Effector CD4-positive, alpha-beta T cell (primary cell): ENCODE measurements at places on chromosomes 7 and 10.

- DNase-seq: no peak
Observed at GRCh38 chr7:121796381-121796780, 76.6 kb upstream of the PTPRZ1 start.

DNA sequence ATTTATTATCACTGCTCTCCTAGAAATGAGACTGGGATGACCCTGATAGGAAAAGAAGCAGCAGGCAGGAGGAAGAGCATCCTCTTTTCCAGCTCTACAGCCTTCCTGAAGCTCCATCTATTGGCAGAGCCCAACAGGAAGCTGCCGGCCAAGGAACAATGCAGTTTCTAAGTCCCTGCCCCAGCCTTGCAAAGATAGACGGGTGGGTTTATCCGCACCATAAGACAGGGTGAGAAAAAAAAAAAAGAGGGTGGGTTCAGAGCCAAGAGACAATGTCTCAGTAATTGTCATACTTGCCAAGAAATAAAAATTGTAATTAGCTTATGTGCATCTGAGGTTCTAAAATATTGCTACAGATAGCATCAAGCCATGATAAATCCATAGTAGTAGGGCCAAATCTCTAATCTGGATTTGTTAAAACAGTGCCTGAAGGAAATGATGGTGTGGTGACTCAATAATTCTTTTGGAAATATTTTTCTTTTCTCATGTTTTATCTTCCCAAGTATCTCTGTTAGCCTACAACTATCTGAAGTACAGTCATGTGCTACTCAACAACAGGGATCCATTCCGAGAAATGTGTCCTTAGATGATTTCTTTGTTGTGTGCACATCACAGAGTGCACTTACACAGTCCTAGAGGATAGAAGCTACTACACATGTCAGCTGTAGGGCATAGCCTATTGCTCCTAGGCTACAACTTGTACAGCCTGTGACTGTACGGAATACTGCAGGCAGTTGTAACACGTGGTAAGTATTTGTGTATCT, 242.9 kb upstream of the CXCL12 start:
- no peak for DNase-seq

DNA sequence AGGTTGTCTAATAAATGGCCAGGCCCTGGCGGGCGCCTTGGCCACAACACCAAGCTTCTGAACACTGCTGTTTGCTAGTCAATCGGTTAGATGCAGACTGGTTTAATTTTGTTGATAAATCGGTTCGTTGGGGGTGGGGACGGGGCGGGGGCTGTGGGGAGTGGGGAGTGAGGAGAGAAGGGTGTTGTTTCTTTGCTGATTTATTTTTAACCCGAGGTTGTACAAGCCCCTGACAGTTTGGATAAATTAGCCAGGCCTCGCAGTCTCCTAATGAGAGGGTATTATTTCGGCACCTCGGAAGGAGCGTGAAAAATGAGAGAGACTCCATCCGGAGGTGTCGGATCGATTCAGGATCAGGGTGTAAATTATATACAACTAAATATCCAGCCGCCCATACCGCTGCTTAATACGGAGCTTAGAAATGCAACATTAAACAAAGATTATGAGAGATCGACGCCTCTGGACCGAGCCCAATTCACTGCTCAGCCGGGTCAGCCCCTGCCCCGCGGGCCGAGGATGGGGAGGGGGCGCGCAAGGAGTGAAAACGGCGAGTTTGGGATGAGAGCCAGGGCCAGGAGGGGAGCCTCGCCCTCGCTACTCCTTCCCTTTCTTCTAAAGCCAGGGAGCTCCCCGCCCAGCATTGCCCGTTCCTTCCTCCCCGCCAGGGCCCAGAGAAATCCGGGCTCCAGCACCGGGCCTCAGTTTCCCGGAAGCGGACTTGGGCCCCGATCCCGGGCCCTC, 8.0 kb downstream of the UNCX start:
- DNase-seq: no peak

DNA sequence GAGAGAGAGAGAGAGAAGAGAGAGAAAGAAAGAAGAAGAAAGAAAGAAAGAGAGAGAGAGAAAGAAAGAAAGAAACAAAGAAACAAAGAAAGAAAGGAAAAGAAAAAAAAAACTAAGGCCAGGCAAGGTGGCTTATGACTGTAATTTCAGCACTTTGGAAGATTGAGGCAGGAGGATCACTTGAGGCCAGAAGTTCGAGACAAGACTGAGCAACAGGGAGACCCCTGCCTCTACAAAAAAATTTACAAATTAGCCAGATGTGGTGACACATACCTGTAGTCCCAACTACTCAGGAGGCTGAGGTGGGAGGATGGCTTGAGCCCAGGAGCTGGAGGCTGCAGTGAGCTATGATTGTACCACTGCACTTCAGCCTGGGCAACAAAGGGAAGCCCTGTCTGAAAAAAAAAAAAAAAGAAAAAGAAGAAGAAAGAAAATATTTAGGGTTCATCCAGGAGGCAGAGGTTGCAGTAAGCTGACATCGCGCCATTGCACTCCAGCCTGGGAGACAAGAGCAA, 2.8 kb downstream of the SERPINE1 start:
- DNase-seq: no peak

GRCh38 chr7:17771901-17772408, 168.3 kb downstream of the SNX13 start:
- no peak for DNase-seq

GRCh38 chr10:91602449-91602848, 30.4 kb downstream of the PPP1R3C start:
- DNase-seq: no peak

DNA sequence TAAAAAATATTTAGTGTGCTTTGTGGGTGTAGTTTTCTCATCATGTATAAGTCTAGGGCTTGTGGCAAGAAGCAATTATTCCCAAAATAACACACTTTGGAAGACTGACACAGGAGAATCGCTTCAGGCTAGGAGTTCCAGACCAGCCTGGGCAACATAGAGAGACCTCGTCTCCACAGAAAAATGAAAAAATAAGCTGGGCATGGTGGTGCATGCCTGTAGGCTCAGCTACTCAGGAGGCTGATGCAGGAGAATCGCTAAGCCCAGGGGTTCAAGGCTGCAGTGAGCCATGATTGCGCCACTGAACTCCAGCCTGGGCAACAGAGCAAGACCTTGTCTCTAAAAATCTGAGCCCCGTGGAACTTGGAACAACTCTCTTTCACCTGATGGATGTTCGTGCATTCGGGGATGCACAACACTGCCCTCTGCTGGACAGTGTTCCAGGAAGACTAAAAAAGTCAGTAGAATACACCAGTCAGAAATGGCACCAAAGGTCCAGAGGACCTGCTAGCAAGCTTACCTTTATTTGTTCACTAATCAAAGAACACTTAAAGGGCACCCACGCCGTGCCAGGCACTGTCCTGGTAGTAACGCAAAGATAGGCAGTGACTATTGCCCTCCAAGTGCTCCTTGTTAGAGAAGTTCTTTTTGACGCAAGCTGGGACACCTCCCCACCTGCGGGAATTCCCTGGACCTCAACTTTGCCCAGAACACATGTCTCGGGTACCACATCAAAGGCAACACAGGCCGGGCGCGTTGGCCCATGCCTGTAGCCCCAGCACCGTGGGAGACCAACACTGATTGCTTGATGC, 81.9 kb upstream of the CALN1 start:
- peak; percentile 24 for DNase-seq

DNA sequence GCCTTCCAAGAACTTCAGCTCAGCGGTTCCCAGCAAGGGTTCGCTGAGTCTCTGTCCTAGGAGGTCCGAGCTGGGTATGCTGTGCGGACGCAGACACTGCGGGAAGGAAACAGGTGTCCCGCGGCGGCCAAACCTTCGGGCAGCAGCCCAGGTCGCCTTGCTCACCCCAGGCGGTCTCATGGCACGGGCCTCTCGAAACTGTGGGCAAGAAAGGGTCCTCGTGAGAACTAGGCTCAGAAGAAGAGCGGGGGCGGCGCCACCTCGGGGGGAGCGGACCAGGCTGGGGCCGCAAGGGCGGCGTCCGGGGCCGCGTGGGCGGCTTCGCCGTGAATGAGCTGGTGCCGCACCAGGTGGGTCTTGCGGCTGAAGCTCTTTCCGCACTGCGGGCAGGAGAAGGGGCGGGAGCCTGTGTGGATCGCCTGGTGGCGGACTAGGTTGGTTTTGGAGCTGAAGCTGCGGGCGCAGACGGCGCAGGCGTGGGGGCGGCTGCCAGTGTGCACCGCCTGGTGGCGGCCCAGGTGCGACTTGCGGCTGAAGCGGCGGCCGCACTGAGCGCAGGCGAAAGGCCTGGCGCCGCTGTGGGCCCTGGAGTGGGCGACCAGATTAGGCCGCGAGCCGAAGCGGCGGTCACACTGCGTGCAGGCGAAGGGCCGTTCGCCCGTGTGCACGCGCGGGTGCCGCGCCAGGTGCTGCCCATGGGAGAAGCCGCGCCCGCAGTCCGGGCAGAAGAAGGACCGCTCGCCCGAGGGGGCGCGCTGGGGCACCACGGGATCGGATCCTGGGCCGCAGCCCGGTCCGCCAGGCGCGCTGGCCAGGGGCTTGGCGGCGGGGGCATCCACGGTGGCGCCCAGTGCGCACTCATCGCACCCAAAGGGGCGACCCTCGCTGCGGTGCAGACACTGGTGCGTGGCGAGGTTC, 8.6 kb downstream of the ZNF467 start:
- DNase-seq: no peak

GRCh38 chr10:110002801-110003523, 4.8 kb upstream of the ADD3 start:
- no peak for DNase-seq

DNA sequence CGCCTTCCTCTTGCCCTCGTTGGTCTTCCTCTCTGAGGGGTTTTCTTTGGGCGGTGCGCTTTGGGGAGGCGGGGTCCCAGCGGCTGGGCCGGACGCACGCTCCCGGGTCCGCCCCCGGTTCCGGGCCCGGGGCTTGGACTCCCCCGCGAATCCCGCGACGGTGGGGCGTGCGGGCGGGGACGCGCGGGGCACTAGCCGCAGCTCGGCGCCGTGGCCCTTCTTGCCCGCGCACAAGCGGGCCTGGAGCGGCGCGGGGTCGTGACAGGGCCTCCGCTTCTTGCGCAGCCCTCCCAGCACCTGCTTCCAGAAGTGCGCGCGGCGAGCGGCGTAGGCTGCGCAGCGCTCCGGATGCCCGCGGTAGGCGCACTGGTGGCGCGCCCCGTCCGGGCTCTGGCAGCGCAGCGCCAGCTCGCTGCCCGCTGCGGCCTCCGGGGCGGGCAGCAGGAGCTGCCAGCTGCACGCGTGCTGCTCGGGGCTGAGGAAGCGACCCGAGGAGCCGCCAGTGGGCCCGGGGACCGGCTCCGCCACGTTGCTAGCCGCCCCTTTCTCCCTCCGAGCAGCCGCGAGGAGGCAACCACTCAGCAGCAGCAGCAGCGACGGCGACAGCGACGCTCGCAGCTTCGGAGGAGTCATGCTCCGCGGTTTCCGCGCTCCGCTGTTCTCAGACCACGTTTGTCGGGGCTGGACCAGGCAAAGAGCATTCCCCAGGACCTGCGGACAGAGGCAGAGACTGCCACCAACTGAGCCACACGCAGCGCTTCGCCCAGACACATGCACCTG, 759 bp downstream of the FGFBP3 start:
- DNase-seq: peak; percentile 49

GRCh38 chr7:47786557-47787248, 161.6 kb downstream of the PKD1L1 start:
- DNase-seq: no peak

GRCh38 chr10:109215291-109216075, 707.8 kb downstream of the XPNPEP1 start:
- DNase-seq: no peak

DNA sequence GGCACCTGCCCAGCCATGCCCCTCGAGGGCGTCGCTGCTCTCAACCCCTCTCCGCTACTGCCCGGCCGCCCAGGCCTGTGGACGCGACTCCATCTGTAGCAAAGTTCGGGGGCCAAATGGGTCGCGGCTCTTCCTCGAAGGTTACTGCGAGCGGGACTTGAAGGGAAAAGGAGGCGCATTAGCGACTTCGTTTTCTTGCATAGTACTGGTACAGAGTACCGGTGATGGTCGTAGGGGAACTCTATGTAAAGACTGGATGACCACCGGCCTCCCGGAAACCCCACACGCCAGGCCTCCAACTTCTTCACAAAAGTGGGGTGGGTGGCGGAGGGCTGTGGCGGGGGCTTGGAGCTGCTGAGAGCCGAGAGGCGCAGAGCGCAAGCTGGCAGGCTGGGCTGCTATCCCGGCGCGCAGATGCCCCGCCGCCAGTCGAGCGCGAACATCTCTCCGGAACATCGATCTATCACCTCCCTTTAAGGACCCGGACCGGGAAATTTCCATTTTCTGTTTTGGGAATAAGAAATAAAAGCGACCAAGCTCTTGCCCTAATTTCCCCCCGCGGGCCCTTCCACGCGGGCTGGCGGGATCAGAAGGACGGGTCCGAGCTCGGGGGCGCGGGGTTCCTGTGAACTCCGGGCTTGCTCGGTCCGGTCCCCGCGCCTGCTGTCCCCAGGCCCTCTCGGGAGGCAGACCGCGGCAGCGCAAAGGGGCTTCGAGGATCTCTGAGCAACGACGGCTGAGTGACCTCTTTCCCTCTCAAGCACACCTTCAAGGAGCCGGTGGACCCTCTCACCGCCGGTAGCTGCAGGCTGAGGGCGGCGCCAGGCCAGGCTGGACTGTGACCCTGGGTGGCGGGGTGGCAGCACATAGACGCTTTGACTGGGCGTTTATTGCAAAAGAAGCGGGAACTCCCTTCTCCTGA, 12.2 kb upstream of the FEZF1 start:
- no peak for DNase-seq

DNA sequence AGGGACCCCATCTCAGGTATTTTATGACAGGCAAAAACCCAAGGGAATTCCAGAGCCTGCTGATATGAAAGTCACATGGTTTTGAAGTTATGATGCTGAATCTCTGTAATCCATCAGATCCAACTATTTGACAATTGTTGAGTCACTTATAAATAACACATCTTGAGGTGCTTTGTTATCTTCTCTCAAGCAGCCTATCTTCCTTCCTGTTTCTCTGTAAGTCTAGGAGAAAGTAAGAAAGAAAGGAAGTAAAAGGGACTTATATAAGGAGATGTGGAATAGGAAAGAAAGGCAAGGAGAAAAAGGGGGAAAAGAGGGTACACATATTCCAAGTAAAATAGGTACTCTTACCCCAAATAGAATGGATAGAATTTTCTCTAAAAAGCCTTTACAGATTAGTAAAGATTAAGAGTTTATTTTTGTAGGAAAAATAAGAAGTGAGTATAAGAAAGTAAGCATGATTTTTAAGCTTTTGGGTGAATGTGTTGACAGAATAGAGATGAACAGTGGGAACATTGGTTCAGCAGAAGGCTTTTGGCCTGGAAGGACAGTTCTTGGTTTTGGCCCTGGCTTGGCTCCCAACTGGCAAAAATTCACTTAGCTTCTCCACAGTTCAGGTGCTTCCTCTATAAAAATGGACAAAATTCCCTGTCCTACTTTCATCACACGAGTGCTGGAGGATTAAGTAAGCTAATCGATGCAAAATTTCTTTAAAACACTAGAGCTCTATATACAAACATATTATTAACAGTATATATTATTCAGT, 39.6 kb upstream of the ANK3 start:
- DNase-seq: no peak

- DNase-seq: no peak
Observed at GRCh38 chr10:620417-620816, 69.1 kb downstream of the DIP2C start.

GRCh38 chr10:104038537-104038936, 47.1 kb downstream of the COL17A1 start:
- no peak for DNase-seq

DNA sequence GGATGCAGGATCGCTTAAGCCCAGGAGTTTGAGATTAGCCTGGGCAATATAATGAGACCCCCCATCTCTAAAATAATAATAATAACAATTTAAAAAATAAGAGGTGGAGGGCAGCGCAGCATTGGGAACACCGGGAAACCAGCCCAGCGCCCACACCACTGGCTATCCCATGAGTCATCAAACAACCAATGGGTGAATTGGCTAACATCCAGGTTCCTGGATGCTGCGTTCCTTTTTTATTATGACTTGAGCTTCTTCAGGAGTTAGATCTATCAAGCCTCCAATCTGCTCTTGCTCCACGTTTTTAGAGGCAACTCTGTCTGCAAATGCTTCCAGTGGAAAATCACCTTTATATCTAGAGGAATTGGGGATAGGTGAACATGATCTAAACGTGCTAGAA, 10.0 kb upstream of the LRRC4 start:
- DNase-seq: no peak
